ENCODE measurements at places on chromosomes 3 and 15.

- no peak for DNase-seq
These were observed 71.3 kb downstream of the PTPRG start for GRCh38 chr3:61632568-61633175.

GRCh38 chr15:55775316-55775715, 32.4 kb upstream of the PRTG start:
- no peak for DNase-seq

GRCh38 chr3:149369991-149370866, 7.2 kb downstream of the TM4SF1 start:
- no peak for DNase-seq

DNA sequence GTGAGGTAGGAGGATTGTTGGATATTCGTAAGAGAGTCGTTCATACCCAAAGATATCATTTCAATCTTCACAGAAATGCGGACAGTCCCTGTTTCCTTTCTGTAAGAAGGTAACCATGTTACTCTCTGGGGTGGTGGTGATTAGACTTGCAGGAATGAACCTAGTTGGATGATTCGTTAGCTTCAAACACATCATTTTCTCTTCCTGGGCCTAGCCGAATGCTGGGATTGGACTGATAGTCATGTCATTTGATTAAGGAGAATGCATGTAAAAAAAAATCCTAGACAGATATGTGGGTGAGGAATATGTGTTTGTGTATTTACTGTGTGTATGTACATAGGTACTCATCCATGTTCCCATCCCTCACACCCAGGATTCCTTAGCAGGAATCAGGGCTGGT, 12.4 kb downstream of the SLCO3A1 start:
- no peak for DNase-seq

DNA sequence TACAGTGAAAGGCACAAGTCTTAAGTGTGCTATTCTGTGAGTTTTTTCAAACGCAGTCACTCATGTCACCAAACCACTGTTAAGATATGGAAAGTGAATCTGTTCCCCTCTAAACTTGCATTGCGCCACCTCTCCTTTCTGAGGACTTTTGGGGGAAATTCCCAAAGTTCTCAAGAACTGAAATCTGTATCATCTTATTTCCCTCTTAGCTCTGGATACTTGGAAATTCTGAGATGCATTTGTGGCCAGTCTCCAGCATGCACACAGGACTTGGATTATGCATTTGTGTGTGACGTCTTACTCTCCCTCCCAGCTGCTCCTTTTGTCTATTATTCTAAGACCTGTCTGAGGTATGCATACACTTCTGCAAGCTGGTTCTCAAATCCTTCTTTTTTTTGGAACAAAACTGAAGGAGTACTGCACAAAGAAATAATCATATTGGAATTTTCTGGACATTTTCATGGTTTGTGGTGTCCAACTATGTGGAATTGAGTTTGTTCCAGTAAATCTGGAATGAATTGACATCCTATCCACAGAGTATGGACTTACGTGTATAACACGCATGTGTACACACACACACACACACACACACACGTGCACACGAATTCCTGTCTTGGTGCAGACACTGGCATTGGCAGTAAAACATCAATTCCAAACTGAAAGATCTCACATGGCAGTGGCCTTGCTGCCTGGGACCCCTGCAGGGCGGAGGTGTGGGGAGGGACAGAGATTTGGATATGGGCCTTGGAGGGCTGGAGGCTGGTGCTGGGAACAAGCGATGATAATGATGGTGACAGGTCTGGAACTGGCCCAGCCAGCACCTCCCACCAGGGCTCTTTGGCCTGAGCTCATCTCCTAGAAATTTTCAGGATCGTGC, 8.2 kb upstream of the LCTL start:
- DNase-seq = no peak

GRCh38 chr3:189995129-189995528, 125.6 kb downstream of the P3H2 start:
- DNase-seq = no peak

DNA sequence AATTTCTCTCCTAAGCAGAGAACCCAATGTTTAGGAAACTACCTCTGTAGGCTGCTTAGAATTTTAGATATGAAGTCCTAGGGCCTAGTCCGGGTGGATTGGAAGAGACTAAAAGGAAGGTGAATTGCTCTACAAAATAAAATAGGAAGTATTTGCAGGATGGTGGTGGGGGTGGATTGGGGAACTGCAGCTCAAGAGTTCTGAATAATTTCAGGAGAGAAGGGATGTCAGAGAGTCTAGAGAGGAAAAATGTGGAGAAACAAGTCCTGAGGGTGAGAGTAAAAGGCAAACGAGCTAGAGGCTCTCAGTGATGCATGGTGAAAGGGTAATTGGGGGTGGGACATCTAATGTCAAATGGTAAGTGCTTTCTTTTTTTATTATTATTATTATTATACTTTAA, 10.2 kb upstream of the CP start:
- DNase-seq = no peak

DNA sequence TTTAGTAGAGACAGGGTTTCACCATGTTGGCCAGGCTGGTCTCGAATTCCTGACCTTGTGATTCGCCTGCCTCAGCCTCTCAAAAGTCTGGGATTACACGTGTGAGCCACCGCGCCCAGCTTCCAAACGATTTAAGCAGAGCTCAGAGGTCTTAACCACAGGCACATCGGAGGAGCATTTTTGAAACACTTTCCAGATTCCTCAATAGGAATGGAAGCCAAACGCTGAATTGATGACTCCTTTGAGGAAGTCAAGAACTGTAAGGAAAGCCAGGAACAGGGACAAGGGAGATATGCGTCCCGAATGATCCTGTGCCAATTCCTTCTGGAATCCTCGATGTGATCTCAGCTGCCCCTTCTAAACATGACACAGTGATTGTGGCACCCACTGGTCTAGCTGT, 40.0 kb downstream of the TRH start:
- no peak for DNase-seq

GRCh38 chr15:68303560-68304436, 26.3 kb downstream of the FEM1B start:
- DNase-seq = no peak

GRCh38 chr3:145942052-145942451, 218.9 kb downstream of the PLOD2 start:
- no peak for DNase-seq

DNA sequence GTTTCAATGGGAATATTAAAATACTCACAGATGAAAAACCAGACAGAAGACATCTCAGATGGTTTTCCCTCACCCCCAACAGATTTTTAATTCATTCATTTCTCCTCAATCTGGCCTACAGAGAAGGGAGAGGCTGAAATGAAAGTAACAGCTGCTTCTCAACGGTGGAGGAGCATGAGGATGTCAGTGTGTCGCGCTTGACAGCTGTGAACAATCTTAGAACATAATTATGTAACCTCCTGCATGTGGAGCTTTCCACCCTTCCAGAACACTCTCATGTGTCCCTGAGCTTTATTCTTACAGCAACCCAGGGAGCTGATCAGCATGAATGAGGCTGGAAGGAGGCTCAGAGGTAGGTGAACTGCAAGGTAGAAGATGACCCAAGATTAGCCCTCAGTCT, 52.7 kb downstream of the MB21D2 start:
- DNase-seq = no peak

DNA sequence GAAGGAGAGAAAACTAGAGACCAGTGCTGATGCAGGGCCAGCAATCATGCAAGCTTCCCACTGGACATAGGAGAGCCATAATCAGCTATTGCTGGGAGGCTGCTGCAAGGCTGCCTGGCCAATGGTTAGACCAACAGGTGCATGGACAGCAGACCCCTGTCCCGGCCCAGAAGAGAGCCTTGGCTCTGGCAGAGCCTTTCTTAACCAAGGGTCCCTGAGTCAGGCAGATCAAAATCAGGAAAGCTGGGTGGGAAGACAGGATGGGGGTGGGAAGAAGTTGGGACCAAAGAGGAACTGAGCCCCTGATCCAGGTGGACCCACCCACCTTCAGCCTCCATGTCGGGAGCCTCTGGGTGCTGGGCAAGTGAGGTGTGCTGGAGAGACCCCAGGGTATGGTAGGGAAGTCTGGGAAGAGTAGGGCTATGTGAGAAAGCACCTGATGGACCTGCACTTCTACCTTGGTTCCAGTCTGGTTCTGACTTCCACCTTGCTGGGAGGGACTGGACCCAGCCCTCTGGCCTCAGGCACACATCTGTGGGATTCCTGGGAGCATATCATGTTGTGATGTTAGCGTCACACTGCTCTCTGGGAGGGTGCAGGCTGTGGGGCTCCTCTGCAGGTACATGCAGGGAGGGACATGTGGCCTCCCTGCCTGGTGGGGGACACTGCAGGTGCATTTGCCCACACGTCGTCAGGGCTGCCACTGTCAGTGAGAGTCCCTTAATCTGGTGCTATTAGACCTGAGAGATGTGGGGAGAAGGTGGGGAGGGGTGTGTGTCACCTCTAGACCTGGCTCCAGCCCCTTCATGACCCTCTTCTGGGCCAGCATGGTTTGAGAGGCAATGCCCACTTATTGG, 24.7 kb downstream of the KY start:
- DNase-seq = peak; percentile 6

DNA sequence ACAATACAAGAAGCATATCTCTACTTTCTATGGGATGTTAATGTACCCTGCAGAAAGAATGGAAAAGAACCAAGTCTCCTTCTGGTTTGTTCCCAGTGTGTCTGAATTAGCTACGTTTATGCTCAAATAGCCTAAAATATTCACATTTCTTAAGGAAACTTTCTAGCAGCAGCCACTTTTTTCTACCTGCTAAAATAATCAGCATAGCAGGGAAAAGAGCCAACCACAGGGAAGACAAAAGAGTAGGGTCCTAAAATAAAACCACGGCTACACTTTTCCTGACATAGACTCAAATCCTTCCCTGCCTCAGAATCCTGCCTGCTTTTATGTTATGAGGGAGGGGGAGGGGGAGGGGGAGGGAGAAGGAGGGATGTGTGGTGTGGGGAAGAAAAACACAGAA, 136.7 kb downstream of the GBE1 start:
- DNase-seq = no peak

DNA sequence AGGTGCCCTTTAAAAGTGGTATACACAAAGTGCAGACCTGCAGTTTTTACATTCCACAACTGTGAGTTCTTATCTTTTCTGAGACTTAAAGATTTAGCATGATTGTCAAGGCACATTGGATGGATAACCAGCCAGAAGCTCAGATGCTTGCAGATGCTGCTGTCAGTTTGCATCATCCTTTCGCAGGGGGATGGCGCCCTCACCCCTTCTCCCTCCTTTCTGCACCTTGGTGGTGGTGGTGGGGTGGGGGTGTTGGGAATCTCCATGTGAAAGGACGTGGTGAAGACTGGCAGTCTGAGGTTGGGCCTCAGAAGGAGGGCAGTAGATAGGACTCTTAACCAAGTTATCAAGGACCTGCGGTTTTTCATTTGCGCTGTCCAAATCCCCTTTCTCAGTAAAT, 309.6 kb upstream of the SEMA6D start:
- no peak for DNase-seq

GRCh38 chr3:26505399-26505798, 117.2 kb upstream of the LRRC3B start:
- no peak for DNase-seq
